ENCODE measurements at places on chromosomes 6 and 20.

DNA sequence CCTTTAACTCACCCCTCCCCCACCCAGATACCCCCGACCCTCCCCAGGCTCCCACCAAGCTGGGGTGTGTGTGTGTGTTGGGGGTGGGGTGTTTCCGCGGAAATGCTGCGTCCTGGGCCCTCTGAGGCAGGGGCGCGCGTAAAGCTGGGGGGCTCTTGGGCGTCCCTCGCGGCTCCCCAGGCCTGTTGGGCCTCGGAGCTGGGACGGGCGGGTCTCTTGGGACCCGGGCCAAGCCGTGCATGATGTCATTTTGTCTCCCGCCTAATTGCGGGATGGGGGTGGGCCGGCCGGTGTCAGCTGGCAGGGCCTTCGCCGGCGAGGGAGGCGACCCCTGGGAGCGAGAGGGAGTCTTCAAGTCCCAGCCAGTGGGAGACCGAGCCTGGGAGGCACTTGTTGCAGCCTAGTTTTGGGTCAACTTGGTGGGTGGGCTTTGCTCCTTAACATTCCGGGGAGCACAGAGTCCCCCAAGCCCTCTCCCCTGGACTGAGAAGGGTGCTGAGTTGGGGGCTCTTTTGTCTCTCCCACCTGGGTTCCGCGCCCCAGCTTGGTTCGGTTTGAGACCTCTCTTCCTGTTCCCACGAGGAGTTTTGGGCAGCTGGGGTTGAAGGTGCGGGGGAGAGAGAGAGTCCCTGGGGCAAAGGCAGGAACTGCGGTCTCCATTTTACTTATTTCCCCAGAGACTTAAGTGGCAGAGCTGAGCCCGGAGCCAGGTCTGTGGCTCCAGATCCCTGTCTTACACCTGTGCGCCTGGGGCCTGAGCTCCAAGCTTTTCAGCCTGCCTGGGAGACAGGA lies 623 bp downstream of the MYBL2 start:
- no peak for DNase-seq

DNA sequence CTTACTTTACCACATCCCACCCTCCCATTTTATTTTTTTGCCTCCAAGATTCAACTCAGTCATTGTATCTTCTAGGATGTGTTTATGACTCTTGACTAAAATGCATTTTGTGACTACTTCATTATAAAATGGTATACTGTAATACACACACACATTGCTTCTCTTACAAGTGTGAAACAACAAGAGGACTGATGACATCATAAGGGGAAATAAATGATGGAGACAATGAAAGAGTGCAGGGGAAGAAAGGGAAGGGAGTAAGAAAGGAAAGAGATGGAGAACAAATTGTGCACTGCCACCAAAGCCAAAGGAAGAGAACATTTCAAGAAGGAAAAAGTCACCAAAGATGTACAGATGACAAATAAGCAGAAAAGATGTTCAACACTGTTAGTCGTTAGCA lies 102.6 kb downstream of the CD164 start:
- DNase-seq: no peak

- peak; percentile 58 for DNase-seq
Measured at GRCh38 chr6:139534472-139535115, 160.1 kb upstream of the CITED2 start.

DNA sequence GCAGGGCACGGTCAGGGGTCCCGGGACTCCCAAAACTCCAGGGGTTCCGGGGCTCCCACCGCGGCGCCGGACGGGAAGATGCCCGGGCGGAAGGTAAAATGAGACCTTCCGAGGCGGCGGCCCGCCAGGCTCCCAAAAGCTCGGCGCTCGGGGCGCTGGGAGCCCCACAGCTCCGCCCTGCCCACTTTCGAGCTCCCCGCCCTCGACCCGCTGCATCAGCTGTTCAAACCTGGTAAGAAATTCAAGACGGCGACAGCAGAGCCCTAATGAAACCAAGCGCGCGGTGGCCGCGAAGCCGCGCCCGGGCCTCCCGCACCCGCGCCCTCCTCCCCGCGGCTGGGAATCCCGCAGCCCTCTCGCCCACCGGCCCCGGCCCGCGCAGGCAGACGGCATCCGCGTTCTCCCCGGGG lies 369 bp downstream of the SLC4A11 start:
- DNase-seq: peak; percentile 37

DNA sequence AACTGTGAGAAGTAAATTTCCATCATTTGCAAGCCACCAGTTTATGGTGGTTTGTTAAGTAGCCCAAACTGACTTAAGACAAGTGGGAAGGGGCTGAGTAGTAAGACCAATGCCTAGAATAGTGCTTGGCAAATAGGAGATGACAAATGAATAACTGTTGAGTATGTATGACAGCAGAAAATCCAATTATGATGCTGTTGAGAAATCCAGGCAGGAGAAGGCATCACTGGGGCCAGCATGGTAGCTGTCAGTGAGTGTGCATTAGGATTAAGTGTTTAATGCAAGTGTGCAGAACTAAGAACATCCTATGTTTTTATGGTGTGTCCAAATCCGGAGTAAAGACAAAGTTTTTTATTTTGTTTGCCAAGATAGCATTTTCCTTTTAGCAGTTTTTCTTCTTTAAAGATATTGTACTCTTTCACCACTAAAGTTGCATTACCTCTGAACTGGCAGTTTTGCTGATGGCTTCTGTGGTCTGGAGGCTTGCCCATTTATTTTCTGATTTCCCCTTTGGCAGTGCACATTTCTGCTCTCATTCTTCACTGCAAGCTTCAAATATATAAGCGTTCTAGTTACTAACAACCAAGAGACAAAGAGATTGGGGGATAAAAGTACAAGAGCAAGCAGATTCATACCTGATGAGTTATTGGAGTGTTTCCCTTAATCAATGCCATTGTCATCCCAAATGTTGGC lies 289.7 kb downstream of the KCNQ5 start:
- no peak for DNase-seq

Data from CD4-positive, alpha-beta T cell treated with Interleukin-2 at 100 ng/mL for 4 hours (primary cell).